Muscle of leg (tissue), 16 donors: ENCODE measurements at places on chromosomes 2 and 18.
A peak's percentile ranks its signal among the peaks of the same experiment; 100 is the strongest.

DNA sequence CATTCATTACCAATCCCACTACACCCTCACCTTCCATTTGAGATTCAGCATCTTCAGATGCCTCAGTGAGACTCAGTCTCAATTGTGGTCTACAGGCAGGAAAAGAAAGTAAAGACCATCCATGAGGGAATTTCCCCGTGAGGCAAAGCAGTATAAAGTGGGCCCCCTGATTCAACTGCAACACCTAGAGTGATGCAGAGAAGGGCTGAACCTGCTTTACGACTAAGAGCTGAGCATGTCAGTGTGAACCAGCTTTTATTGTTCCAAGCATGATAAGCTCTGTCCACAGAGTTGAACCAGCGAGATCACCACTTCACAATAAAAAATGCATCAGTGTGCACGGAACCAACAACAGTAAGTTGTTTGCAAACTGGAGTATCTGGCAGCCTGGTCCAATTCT is 357.6 kb upstream of the ATP5MC3 start:
- no peak for DNase-seq

- DNase-seq = no peak
Observed at GRCh38 chr2:240353086-240353798, 82.2 kb upstream of the GPC1 start.

GRCh38 chr2:241929551-241930490 is 60.3 kb downstream of the RTP5 start:
- no peak for DNase-seq

DNA sequence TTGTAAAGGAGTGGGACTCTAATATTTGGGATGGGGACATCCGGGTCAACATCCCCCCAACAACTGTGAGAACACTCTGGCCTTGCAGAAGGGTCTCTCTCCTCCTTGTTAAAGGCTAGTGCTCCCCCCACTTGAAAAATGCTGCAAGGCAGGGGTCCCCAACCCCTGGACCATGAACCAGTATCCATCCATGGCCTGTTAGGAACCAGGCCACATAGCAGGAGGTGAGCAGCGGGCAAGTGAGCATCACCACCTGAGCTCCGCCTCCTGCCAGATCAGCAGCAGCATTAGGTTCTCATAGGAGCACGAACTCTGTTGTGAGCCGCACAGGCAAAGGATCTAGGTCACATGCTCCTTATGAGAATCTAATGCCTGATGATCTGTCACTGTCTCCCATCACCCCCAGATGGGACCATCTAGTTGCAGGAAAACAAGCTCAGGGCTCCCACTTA is 243.9 kb upstream of the ID2 start:
- DNase-seq = no peak

GRCh38 chr2:4174796-4175195 is 471.4 kb downstream of the DCDC2C start:
- no peak for DNase-seq

DNA sequence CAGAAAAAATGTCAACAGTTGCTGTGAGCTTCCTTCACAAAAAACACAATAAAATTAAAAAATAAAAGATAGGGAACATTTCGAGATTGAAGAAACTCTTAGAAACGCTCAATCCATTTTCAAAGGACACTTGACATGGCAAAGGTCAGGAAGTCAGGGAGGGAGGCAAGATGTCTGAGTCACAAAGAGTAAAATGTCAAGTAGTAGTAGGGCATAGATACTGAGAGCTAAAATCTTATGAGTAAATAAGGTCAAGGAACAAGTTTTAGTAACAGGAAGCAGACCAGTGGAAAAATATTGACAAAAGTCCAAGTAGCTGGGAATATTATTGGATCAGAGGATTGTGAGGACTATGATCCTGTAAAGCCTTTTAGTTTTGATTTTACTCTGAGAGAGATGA is 495.6 kb downstream of the TMX3 start:
- no peak for DNase-seq

DNA sequence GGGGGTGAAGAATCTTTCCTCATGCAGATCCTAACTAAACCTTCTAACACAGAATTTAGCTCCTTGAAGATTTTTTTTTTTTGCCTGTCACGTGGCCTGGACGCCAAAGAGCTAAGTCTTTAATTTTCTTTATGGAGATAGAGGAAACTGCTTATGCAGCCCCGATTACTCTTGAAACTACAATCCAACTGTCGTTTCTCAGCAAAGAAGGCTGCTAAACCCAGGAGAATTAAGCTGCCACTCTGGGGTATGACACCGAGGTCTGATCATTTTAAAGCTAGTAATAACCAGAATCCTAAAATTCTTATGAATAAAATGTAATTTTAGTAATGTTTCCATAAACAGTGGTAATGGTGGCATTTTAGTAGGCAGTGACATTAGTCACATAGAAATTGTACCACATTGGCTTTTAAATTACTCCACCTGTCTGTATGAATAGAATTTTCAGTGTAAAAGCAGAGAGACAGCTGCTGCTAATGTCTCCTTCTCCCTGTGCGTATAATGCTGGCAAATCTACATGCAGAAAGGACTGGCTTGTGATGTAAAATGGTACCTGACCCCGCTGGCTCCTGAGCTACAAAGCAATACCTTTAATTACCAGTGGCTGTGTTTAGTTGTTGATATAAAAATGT is 86.5 kb downstream of the MEIS1 start:
- DNase-seq = no peak

DNA sequence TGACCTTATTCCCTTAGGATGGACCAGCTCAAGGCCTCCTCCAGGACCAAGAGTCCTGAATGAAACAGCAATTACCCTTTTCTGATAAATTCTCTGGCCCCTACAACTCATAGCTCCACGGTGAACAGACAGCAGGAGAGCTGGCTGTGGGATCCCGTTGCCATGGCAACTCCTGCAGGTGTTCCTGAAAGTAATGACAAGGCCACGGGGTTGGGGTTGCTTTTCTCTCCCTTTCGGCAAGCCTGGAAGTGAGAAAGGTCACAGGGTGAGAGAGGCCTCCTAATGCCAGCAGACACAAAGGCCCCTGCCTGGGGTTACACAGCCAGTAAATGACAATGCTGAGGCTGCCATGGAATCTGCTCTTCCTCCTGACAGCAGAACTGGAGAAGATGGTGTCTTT is 403.0 kb downstream of the NBAS start:
- no peak for DNase-seq

DNA sequence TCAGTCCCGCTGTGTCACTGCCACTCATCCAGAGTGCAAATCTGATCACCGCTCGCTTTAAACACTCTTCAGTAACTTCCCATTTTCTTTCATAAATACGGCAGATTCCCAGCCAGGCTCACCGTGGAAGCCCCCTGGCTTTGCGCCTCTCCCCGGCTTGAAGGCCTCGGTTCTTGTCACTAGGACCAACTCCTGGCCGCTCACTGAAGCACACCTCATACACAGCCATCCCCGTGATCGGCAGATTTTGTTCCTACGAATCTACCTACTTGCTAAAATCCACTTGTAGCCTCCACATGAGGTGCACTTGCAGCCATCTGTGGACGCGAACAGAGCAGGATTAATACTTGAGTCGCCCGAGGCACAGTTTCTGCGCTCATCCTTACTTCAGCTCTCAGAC is 462.4 kb upstream of the MYT1L start:
- no peak for DNase-seq

DNA sequence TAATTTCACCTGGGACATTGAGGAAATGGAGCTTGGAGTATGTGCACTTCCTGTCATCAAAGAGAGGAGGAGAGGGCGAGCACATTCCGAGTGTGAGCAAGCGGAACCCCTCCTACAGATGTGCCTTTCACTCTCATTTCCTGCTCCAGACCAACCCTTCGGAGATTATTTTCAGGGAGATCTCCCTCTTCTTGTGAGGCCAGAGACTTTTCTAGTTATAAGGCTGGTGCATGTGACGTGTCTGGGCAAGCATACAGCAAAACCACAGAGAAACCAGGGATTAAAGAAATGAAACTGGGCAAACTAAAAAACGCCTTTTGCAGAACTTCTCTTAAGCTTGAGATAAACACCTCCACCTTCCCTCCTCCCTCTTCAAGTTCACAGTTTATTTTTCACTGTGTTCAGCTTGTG is 409.2 kb upstream of the TCF4 start:
- peak; percentile 60 for DNase-seq

DNA sequence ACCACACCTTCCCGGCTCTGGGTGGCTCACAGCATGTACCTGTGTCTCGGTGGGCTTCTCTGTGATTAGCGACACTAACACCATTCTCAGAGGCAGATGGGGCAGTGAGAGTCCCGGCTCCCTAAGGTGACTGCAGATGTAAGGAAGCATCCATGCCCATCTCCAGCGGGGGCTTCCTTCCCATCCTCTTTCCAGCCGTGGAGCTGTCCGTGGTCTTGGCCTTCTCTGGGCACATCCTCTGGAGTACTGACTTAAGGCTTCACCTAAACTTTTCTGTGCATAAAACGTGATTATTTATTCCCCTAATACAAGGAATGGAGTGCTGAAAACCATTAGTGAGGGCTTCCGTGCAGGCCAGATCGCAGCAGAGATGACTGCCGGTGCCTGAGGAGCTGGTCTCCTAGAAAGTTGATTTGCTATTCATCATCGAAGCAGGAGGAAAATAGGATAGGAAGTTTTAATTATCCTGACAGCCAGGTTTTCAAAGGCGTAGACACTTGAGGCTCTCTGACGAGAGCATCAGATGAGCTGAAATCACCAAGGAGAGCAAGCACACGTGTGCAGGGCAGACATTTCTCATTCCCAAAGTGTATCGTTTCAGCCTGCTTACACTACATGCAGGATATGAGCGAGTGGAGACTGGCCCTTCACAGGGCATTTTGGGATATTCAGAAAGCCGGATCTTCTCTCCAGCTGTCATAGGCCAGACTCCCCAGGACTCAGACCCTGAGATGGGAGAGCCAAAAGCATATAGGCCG is 186.1 kb upstream of the SALL3 start:
- DNase-seq = no peak

- DNase-seq = no peak
Observed at GRCh38 chr18:3910512-3910911, 460.5 kb downstream of the TGIF1 start.

GRCh38 chr18:13570216-13570615 is 156.1 kb downstream of the FAM210A start:
- no peak for DNase-seq

GRCh38 chr2:216884347-216884746 is 24.5 kb upstream of the TNP1 start:
- DNase-seq = no peak

DNA sequence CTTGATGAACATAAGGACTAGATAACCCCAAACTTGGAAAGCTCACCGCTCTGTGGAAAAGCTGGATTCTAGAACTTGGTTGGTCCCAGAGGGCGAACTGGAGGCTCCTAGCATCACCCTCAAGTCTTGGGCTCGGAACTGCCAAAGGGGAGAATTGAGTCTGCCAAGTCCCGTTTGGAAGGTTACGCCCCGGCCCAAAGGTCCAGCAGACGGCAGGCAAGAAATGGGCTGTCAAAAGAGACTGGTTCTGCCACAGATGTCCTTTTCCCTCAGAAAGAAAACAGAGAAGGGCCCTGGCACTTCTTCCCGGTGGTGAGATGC is 182.2 kb downstream of the ANAPC1 start:
- no peak for DNase-seq

DNA sequence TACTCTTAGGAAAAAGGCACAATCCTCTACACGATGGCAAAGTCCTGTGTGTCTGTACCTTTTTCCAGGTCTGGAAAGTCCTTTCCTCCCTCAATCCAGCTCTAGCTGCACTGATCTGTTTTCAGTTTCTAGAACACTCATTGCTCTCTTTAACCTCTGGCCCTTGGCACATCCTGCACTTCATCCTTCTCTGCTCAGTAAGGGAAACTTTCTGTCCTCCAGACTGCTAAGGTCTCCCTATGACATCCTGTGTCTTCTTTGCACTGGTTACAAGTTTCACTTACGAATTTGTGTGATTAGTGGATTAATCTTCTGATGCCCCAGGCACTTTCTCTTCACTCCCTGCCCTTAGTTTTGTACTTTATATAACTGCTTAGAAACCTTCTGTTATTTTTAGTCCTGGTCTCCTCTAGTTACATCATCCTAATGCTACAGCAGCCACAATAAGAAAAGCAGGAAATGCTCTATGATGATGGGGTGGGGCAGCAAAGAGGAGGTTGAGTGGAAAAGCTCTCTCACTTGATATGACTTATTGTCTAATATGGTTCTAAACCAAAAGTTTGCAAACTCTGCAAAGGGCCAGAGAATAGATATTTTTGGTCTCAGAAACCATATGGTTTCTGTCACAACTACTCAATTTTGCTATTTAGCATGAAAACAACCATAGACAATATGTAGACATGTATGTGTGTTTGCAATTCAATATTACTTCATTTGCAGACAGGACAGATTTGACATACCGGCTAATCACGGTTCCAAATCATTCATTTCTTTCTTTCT is 568.2 kb downstream of the THSD7B start:
- peak; percentile 29 for DNase-seq

GRCh38 chr2:28408764-28409599 is 16.3 kb downstream of the FOSL2 start:
- no peak for DNase-seq

- DNase-seq = no peak
Observed at GRCh38 chr2:37396890-37397565, 52.6 kb downstream of the QPCT start.

GRCh38 chr2:61978522-61978921 is 73.0 kb downstream of the COMMD1 start:
- peak; percentile 78 for DNase-seq

DNA sequence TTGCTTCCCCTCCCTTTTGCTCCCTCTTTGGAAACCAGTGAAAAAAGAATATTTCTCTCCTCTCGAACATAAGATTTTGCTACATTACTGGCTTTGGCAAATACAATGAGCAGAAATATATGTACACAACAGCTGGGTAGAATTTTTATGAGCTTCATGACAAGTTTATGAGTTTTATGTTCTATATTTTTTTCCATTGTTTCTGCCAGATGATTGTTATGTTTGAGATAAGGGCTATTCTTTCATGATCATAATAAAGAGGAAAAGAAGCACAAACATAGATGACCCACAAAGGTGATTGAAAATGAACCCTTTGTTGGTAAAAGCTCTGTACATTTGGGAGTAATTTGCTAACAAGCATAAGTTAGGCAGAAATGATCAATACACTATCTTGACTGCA is 14.8 kb upstream of the TFPI start:
- DNase-seq = no peak

- no peak for DNase-seq
Observed at GRCh38 chr18:34600158-34600557, 109.9 kb upstream of the DTNA start.

DNA sequence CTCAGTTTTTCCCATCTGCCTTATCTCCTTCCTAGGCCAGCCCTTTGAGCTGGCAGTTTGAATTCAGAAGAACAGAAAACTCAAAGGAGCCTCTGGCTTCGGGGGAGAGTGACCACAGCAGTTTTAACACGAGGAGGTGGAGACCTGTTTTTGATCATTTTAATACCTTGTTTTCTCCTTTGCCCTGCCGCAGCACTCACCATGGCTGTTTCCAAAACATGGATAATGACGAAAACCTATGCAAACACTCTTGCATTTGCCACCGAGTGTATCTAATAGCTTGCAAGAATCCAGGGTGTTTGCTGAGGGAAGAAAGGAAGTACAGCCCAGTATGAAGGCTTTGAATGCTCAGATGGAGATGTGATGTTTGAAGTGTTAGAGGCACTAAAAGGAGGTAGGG is 167.1 kb downstream of the PRKCE start:
- DNase-seq = no peak

- DNase-seq = no peak
Observed at GRCh38 chr2:45636008-45636407, 15.5 kb upstream of the PRKCE start.
